H9 (cell line): ENCODE measurements at places on chromosomes 4 and X. TPM values are rescaled to one million over a fixed set of nuclear protein-coding genes. Genes with fewer than 3 reads are reported as not detected.
A peak's percentile ranks its signal among the peaks of the same experiment; 100 is the strongest.

GRCh38 chrX:1751781-1752180 is 136.9 kb downstream of the ASMT start:
- H3K4me3 ChIP-seq: no peak overlapping the region
- DNase-seq: no peak
- H3K4me1 ChIP-seq: no peaks in the 10 kb centered on the region
- no peaks in the 10 kb centered on the region for H3K27me3 ChIP-seq
- H3K27ac ChIP-seq: no peak overlapping the region

- no peak for DNase-seq
- H3K27ac ChIP-seq: no peak overlapping the region
- no peaks in the 10 kb centered on the region for H3K36me3 ChIP-seq
- no peaks in the 10 kb centered on the region for H3K4me1 ChIP-seq
- no peaks in the 10 kb centered on the region for H3K27me3 ChIP-seq
Observed at GRCh38 chr4:119313237-119313636, 8.7 kb downstream of the FABP2 start.

DNA sequence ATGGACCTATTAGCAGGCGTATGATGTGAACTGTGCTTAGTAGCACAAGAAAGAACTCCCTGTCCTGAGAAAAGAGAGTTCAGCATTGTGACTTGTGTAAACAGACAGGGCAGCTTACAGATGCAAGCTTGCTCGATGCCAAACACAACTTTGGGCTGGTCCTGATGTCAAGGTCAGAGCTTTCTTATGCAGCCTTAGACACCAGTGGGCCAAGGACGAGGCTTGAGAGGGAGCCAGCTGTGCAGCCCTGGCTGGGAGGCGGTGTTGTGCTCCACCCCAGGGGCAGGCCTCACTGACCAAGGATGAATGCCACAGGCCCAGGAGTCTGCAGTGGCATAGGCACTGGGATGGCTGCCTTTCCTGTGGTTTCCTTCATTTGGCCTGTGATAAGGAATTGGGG is 35.4 kb downstream of the JADE1 start:
- peaks cover 77% of the 10 kb centered on the region for H3K36me3 ChIP-seq
- DNase-seq: no peak
- no peak overlapping the region for H3K27ac ChIP-seq

DNA sequence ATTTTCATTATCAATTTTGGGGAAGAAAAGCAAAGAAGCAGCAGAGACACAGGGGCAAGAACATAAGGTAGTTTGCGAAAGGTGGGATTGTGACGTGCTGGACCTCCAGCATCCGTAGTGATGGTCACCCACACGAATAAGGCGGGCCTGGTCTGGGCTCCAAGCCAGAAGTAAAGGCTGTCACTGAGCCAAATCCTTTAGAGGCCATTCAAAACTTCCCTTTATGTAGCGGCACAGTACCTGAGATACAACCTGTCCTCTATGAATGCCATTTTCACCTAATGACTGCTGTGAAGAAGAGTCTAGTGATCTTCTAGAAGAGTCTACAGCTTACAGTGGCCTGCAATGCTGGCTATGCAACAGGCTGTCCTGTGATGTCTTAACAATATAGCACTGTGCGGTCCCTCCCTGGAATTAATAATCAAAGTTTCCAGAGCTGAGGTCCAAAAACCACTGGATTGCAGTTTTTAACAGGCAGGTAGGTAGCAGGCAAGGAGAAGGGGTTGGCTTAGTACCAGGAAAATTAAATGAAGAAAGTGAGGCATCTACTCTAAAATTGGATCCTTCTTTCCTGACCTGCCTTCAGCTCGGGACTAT is 56.2 kb downstream of the TRIML1 start:
- peaks cover 2% of the 10 kb centered on the region for H3K4me1 ChIP-seq
- peaks cover 2% of the 10 kb centered on the region; the same call in 1 of the 3 replicates for H3K36me3 ChIP-seq
- no peak for DNase-seq
- no peaks in the 10 kb centered on the region for H3K27me3 ChIP-seq

- no peaks in the 10 kb centered on the region for H3K27me3 ChIP-seq
- H3K36me3 ChIP-seq: no peaks in the 10 kb centered on the region
- H3K27ac ChIP-seq: no peak overlapping the region
- H3K4me1 ChIP-seq: no peaks in the 10 kb centered on the region
Observed at GRCh38 chr4:105170711-105171110, 24.0 kb downstream of the TET2 start.

DNA sequence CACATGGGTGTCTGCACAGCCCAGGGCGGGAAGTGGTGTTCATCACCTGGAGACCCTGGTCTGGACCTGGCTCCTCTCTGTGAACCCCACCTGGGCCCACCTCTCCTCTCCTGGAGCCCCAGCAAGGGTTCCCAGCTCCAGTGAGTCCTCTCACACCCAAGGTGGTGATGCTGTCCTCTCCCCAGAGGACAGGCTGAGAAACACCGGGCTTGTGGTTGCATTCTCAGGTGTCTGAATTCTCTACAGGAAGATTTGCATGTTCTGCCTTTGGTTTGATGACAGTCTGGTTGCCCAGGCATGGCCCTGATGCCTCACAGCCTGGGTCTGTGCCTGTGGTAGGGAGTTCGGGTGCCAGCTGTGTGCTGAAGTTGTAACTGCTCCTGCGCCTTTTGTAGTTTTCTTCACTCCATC is 3.8 kb downstream of the MAEA start:
- DNase-seq: no peak
- peaks cover 21% of the 10 kb centered on the region for H3K36me3 ChIP-seq
- no peak overlapping the region for H3K4me3 ChIP-seq
- H3K4me1 ChIP-seq: no peaks in the 10 kb centered on the region; the same call in 1 of the 2 replicates
- H3K27me3 ChIP-seq: no peaks in the 10 kb centered on the region

- H3K27me3 ChIP-seq: no peaks in the 10 kb centered on the region
- H3K27ac ChIP-seq: no peak overlapping the region
- no peak overlapping the region for H3K4me3 ChIP-seq
Observed at GRCh38 chr4:117771647-117772337, 262.5 kb upstream of the NDST3 start.

DNA sequence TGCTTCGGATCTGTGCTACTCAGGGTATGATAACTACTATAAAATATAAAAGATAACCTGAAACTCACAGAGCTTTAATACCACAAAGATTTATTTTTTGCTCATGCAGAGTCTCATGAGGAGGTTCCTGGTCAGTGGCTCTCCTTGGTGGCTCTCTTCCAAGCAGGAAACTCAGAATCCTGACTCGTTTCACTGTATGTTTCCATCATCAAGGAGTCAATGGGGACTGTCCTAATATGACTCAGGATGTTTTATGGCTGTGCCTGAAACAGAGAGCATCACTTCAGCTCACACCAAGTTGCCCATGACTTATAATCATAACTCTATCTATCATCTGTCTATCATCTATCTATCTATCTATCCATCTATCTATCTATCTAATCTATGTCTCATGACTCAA is 620.8 kb upstream of the NR3C2 start:
- no peaks in the 10 kb centered on the region for H3K27me3 ChIP-seq
- 0 out of 2 replicates have a peak, but pooled peaks cover 4% of the 10 kb centered on the region for H3K36me3 ChIP-seq
- H3K27ac ChIP-seq: no peak overlapping the region
- no peak for DNase-seq
- H3K4me1 ChIP-seq: no peaks in the 10 kb centered on the region

DNA sequence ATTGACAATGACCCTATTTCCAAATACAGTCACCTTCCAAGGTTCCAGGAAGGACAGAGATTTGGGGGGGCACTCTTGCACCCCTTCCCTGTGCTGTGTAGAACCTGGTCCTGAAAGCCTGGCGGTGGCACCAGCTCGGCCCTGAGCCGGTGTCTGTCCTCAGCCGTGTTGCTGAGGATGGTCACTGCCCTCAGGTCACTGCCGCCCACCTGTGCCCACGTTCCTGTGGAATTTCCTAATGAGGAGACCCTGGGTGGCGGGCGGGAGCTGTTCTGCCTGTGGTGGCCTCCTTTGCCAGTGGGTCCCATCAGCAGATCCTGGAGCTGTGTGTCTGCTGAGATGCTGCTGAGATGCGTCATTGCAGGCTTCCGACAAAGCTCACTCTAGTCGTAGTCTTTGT is 32.9 kb downstream of the NELFA start:
- H3K27me3 ChIP-seq: no peaks in the 10 kb centered on the region
- peaks cover 34% of the 10 kb centered on the region; the same call in 2 of the 3 replicates for H3K36me3 ChIP-seq
- peak; percentile 24 for DNase-seq

GRCh38 chr4:119209077-119209476 is 3.4 kb upstream of the USP53 start:
- H3K36me3 ChIP-seq: no peaks in the 10 kb centered on the region
- H3K4me3 ChIP-seq: no peak overlapping the region
- no peaks in the 10 kb centered on the region for H3K27me3 ChIP-seq

DNA sequence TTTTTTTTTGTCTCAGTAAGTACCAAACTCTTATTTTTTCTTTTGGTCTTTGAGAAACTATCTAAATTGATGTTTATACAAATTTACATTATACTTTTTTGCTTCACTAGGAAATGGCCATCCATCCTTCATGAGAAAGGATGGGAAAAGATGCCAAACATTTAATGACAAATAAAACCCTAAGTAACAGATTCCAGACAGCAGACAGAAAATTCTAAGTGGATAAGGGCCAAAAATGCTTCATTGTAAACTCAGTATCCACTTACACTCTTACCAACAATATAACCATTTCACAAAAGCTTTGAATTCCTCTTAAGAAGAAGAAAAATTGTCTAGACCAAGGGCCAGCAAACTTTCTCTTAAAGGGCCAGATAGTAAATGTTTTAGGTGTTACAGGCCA is 3.5 kb downstream of the GUCY1B1 start:
- H3K36me3 ChIP-seq: no peaks in the 10 kb centered on the region
- H3K4me1 ChIP-seq: no peaks in the 10 kb centered on the region
- no peaks in the 10 kb centered on the region; the same call in 1 of the 2 replicates for H3K27me3 ChIP-seq
- DNase-seq: no peak

DNA sequence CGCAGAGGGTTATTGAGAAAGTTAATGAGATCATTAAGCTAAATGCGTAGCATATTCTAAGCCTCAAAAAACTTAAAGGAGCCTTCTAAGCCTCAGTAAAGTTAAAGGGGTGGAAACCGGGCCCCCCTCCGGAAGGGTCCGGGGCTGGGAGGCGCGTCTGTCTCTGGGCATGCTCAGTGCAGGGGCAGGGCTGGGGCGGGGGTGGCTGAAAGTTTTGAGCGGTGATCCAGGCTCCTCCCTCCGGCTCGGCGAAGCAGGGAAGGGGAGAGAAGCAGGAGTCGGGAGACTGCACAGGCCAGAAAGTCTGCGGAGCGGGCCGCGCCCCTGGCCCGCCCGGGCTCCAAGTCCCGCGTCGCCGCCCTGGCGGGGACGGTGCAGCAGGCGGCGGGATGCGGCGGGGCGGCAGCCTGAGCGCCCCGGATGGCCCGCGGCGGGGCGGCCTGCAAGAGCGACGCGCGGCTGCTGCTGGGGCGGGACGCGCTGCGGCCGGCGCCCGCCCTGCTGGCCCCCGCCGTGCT is at the start of gene EVC:
Gene EVC, plus strand, starts transcription at position 241 of the 518 bp plus-strand sequence. Its CDS starts 180 bp downstream, at position 421.
- H3K27ac ChIP-seq: no peak within 1 kb of the TSS
- peaks cover 25% of the 10 kb centered on the region for H3K36me3 ChIP-seq
- peaks cover 5% of the 10 kb centered on the region; the same call in 1 of the 2 replicates for H3K27me3 ChIP-seq
- peak within 1 kb of the TSS; percentile 85 for H3K4me3 ChIP-seq
- peak; percentile 82 for DNase-seq

DNA sequence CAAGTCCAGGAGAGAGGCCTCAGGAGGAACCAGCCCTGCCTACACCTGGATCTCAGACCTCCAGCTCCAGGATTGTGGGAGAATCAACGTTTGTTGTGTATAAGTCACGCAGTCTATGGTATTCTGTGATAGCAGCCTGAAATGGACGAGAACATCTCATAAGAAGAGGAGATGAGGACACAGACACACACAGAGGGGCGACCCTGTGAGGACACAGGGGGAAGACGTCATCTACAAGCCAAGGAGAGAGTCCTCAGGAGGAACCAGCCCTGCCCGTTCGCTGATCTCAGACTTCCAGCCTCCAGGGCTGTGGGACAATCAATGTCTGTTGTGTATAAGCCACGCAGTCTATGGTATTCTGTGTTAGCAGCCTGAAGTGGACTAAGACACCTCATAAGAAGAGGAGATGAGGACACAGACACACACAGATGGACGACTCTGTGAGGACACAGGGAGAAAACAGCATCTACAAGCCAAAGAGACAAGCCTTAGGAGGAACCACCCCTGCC is 20.3 kb downstream of the P2RY8 start:
- H3K4me3 ChIP-seq: no peak overlapping the region
- no peaks in the 10 kb centered on the region for H3K27me3 ChIP-seq
- H3K4me1 ChIP-seq: no peaks in the 10 kb centered on the region
- no peak overlapping the region for H3K27ac ChIP-seq

GRCh38 chrX:153460826-153461225 is 9.6 kb downstream of the HAUS7 start:
- H3K27ac ChIP-seq: no peak overlapping the region
- H3K4me1 ChIP-seq: no peaks in the 10 kb centered on the region
- H3K36me3 ChIP-seq: peaks cover 62% of the 10 kb centered on the region
- no peak overlapping the region for H3K4me3 ChIP-seq

- no peaks in the 10 kb centered on the region for H3K36me3 ChIP-seq
- no peak overlapping the region for H3K27ac ChIP-seq
- no peaks in the 10 kb centered on the region for H3K27me3 ChIP-seq
- peaks cover 3% of the 10 kb centered on the region; the same call in 1 of the 2 replicates for H3K4me1 ChIP-seq
- no peak overlapping the region for H3K4me3 ChIP-seq
Observed at GRCh38 chrX:15744181-15744867, 6.3 kb downstream of the CA5B start.

DNA sequence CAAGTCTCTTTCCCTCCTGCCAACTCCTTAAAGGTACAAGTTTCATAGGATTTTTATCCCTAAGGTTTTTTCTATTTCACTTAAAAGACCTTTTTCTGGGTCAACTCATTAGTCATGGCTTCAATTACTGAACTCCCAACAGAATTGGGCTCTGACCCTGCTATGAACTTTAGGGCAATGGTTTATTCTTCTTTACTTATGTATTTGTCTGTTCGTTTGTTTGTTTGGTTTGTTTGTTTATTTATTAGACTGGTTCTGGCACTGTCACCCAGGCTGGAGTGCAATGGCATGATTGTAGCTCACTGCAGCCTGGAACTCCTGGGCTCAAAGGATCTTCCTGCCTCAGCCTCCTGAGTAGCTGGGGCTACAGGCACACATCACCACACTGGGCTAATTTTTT is 5.9 kb upstream of the NOCT start:
- H3K27me3 ChIP-seq: no peaks in the 10 kb centered on the region
- peaks cover 6% of the 10 kb centered on the region for H3K4me1 ChIP-seq
- no peak overlapping the region for H3K27ac ChIP-seq
- no peak for DNase-seq
- H3K4me3 ChIP-seq: no peak overlapping the region
- peaks cover 3% of the 10 kb centered on the region; the same call in 1 of the 3 replicates for H3K36me3 ChIP-seq

Gene SOX3
- total RNA-seq: 7.7 and 8.5 TPM in 2 replicates

Gene HTR2C
- 1.3 and 1.5 TPM in 2 replicates for total RNA-seq

Gene CHRDL1
- total RNA-seq: 11.6 and 11.8 TPM in 2 replicates

Gene SLC10A6
- total RNA-seq: not detected in 2 replicates

Gene UGT2B10
- not detected in 2 replicates for total RNA-seq

Gene PCSK1N
- total RNA-seq: 3.9 and 4.0 TPM in 2 replicates
